ENCODE measurements at places on chromosomes 13 and 19.

DNA sequence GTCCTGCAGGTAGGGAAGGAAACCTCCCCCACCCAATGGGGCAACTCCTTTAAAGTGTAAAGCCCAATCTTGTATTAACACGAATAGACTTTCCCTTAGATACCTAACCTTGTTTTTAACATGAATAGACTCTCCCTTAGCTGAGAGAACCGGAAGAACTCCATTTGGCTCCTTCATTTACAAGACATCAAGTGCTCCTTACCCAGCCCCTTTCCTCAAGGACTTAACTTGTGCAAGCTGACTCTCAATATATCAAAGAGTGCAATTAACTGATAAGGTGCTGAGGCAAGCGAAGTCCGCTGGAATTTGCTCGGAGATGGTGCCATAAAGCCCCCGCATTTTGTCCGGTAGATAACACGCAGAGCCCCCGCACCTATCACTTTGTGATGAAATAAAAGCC, 9.9 kb upstream of the ZNF90 start:
- no peak for DNase-seq

- no peak for DNase-seq
Observed at GRCh38 chr13:85864963-85865530, 65.8 kb upstream of the SLITRK6 start.

DNA sequence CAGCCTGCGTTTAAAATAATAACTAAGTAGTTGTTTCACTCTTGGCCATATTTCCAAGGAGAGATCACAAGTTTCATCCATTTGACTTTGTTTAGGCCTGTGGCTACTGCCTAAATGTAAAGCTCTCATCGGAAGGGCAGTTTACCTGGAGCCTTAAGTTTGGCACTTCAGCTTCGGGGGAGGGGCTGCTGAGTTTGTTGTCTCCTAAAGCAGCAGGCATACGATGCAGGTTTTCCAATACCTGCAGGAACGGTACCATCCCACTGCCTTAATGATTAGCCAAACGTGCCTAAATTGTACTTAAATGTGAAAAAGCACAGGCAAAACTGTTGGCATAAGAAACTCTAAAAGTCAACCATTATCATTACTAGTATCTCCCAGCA, 63.1 kb downstream of the CRYL1 start:
- DNase-seq, result no peak

DNA sequence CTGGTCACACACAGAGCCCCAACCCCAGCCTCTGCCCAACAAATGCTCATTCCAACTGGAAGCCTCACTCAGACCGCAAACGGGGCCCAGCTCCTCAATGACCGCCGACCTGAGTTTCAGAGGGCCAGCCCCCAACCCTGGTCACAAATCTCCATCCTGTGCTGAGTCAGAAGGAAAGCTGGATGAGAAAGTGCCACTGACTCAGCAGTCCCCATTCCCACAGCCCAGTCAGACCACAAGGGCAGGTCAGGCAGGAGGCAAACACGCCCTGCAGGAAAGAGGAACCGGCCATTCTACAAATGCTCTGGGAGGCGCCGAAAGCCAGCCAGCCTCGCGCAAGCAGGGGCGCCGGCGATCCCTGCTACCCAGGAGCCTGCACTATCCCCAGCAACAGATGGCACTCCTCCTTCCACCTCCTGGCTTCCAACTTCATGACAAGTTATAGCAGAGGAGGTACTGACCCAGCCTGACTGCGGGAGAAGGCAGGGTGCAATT, 14.1 kb upstream of the PRKD2 start:
- DNase-seq, result no peak

DNA sequence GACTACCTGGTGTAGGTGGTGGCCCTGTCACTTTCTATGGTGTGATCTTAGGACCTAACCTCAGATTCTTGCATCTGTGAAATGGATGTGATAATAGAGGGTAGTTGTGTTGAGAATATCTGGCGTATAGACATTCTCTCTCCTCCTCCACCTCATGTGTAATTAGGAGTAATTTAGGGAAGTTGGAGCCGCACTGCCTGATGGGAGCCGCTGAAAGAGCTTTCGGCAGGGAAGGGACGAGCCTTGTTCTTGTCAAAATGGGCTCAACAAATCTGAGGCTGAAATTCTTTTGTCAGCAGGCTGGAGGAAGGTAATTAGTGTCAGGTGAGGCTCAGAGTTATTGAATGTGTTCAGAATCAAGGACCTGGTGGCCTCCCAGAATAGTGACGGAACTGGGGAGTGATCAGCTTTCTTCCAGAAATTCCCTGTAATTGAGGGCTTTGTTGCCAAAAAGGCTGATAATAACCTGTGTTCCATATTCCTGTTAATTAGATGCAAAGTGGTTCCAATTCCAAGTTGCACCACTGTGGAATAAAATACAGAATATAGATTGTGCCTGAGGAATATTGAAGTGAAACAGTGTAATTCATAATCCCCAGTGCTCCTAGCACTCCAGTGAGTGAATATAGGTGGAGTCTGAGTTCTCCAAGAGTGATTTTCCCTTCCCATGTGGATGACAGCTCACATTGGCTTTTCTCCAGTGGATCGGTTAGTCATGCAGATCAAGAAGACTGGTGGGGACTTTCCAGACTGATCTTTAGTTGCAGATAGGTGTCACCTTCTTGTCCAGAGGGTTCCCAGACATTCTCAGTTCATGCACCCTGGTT, 47.5 kb downstream of the SPATA13 start:
- DNase-seq, result no peak

DNA sequence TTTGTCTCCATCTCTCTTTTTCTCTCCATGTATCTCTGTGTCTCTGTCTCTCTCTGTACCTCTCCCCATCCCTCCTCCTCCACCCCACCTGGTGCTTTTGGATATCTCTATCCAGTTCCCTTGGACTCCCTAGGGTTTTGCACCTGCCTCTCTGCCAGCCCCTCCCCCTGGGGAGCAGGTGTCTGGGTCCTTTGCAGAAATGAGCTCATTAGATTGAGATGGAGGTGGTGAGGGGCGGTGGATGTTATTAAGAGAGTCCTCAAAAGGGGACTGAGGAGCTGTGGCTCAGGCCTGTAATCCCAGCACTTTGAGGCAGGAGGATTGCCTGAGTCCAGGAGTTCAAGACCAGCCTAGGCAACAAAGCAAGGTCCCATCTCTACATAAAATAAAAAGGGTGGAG, 2.1 kb downstream of the KCNN4 start:
- DNase-seq, result no peak

DNA sequence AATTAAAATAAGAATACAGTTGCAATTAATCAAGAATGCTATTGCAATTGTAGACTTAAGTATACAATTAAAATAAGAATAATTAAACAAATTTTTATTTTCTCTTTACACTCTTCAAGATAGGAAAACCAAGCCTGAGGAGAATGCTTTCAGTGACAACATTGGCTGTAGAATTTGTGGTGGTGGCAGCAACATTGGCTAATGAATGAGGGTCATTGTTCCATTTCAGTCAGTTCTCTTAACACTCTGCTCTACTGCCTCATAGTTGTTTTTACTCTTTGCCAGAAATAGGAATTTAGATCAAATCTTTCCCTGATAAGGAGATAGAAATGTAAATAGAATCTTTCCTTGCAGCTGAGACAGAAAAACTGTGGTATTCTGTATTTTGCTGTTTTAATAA, 391.6 kb downstream of the PCDH20 start:
- DNase-seq, result no peak

GRCh38 chr13:76440568-76440967, 445.6 kb downstream of the KCTD12 start:
- DNase-seq, result no peak

GRCh38 chr13:37918751-37919150, 49.2 kb upstream of the TRPC4 start:
- no peak for DNase-seq

- no peak for DNase-seq
Observed at GRCh38 chr13:46756977-46757376, 40.0 kb downstream of the ESD start.

- DNase-seq, result no peak
Observed at GRCh38 chr19:28578208-28578607, 634.7 kb downstream of the UQCRFS1 start.

GRCh38 chr13:95239283-95239682, 62.0 kb downstream of the ABCC4 start:
- DNase-seq, result no peak

DNA sequence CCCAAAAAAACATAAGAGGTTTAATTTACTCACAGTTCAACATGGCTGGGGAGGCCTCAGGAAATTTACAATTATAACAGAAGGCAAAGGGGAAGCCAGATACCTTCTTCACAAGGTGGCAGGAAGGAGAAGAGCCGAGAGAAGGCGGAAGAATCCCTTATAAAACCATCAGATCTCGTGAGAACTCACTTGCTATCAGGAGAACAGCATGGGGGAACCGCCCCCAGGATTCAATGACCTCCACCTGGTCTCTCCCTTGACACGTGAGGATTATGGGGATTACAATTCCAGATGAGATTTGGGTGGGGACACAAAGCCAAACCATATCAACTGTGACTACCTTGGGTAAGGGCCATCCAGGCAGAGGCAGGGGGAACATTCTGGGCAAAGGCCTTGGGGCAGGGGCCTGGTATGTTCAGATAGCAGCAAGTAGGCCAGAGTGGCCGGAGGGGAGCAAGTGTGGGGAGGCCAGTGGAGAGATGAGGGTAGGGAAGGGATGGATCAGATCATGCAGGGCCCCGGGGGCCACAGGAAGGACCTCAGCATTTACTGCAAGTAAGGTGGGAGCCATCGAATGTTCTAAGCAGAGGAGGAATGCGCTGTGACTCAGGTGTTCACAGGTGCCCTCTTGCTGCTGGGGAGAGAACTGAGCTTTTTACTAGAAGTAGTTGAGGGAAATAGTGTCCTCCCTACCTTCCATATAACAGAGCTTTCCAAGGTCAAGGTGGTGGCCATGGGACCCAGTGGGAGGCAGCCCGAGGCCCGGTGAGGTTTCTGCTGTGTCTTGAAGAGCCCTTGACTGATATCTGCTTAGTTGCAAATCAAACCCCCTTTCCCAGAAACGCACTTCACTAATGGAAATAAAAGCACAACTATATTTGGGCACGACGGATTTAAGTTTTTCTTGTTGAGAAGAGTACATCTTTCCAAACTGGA, 18.0 kb downstream of the RAB3D start:
- DNase-seq, result no peak

DNA sequence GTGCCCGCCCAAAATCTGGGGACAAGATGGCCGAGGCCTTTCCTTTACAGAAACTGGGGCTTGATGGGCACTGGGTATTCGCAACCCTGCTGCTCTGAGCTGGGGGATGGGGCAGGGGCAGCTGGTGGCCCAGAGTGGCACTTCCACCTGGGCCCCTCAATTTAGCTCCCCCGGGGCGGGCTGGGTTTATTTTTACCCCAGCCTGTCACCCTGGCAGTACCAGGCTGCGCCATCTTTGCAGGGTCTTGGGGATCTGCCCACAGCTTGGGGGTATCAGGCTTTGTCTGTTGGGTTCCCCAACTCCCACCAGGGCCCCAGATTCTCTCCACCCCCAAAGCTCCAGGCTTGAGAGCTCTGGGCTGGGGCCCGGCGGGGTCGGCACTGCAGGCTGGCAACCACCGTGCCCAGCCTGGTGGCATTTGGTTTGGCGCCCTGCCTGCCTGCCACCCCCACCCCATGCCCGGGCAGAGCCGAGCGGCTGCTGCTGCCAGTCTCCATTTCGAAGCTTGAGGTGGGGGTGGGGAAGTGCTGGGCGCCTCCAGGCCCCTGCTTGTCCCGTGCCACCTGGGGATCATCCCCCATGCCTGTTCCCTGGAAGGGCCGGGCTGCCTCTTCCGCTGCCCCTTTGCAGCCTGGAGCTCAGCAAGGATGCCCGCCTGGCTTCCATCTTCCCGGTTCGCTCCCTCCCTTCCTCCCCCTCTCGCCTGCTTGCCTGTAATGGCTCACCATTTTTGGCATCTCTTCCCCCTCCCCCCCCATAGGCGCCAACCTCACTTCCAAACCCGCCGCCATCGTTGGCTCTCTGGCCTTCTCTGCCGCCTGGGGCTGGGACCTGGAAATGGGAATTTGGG, 11.4 kb downstream of the NFIX start:
- DNase-seq, result no peak

GRCh38 chr13:112968910-112969691, at the start of gene MCF2L:
MCF2L (plus strand) TSS chr13:112969214; CDS start chr13:112969380, 166 bp downstream.
- DNase-seq, result peak; percentile 61

GRCh38 chr19:13929340-13929739, 8.9 kb downstream of the PODNL1 start:
- DNase-seq, result no peak

DNA sequence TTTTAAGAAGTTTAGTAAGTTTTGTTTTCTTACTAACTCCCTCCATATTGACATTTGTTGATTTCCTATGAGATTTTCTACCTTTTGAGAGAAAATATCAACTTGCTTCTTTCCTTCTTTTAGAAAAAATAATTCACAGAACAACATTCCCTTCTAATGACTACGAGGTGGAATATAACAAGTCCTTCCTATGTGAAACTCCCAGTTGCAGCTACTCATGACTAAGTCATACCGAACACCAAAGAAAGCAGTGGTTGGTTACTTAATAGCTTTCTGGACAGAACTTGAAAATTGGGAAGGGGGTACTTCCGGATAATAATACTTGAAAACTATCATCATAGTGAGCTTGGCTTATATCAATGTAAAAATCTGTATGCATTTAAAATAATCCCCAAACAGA, 144.8 kb downstream of the DACH1 start:
- DNase-seq, result no peak

- no peak for DNase-seq
Observed at GRCh38 chr13:40172149-40172591, 494.3 kb downstream of the FOXO1 start.

DNA sequence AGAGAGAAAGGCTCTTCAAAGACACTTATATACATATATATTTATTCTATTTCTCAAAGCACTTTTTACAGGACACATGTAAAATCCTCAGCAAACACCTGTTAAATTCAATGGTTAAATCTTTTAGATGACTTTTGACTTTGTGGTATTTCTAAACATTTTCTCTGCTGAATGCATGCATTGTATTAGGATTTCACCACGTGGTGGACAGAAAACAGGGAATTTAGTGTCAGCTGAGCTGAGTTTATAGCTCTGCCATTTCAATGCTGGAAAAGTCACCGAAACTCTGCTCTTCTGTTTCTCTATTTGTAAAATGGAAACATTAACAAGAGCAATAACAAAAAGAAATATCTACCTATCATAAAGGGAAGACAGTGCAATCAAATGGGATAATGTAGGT, 375.6 kb downstream of the ENOX1 start:
- DNase-seq, result no peak

DNA sequence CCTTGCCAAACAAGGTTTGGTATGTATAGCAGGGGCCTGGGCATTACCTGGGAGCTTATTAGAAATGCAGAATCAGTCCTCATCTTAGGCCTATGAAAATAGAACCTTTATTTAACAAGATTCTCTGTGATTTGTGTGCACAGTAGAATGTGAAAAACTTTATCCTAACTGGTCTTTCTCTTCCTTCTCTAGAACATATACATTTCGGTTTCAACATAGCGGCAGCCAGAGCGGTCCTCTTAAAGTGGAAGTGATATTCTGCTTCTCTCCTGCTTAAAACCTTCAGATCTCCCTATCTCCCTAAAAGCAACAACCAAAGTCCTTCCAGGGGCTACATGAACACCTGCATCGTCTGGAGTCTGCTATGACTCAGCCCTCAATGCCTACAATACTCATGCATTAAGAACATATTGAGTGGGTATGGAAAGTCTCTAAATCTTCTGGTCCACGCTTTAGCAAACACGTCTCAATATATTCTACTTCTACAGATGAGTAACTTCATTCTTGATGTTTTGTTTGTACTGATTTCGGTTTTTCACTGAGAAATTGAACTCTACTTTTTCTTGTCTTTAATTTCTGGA, 84.5 kb downstream of the SPRY2 start:
- no peak for DNase-seq

GRCh38 chr19:920051-920864, 3.1 kb downstream of the KISS1R start:
- no peak for DNase-seq
